MCF 10A (cell line): ENCODE measurements at places on chromosomes 5 and 9. TPM values are rescaled to one million over a fixed set of nuclear protein-coding genes. Genes with fewer than 3 reads are reported as not detected.

DNA sequence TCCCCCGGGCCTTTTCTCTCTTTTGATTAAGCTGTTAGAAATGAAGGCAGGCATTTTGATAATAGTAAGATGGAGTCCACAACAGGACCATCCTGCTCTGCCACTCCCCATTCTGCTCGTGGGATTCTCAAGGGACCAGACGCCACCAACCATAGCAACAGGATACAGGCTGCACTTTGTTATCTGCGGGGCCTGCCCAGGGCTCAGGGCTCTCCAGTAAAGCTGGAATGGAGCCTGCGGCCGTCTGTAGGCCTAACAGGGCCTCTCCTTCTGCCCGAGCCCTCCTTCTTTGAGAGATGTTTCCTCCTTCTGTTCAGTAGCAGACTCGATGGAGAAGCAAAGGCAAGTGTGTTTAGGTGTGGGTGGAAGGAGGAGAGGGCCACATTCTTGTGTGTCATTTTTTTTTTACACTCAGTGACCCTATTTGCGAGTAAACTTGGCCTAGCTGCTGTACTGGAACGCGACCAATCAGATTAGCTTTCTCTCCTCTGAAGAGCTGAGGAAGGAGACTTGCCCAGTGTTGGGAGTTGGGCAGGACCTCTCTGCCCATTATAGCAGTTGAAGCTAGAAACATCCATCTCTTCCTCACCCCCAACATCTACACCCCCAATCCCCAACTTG is 8.9 kb upstream of the EPB41L4B start:
- no peaks in the 10 kb centered on the region for H3K36me3 ChIP-seq
- DNase-seq = no peak
- peak overlapping the region; percentile 92 for H3K27ac ChIP-seq

DNA sequence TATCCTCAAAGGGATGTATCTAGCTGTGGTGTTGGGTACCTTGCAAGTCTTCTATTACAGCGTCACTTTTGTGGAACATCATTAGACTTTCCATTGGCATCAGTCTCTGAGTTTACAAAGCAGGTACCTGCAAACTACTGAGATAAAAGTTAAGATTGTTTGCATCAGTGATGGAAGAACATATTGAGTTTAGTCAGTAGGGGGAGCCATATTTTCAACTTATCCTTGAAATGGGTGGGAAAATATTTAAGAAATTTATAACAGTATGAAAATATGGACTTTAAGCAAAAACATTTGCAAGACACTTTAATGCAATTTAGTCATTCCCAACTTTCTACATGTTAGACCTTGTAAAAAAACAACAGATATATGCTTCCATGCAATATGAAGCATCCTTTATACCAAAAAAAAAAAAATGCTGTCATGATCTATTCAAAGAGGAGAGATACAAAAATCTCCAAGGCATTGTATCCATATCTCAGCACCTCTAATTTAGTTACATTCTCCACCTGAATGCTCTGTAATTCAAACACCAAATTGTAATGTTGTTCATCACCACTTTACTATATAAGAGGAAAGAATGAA is 98.6 kb upstream of the ADAMTS19 start:
- H3K4me1 ChIP-seq = no peaks in the 10 kb centered on the region
- no peak overlapping the region for H3K27ac ChIP-seq
- H3K36me3 ChIP-seq = no peaks in the 10 kb centered on the region
- peak; percentile 47 for DNase-seq
- peaks cover 19% of the 10 kb centered on the region for H3K27me3 ChIP-seq

DNA sequence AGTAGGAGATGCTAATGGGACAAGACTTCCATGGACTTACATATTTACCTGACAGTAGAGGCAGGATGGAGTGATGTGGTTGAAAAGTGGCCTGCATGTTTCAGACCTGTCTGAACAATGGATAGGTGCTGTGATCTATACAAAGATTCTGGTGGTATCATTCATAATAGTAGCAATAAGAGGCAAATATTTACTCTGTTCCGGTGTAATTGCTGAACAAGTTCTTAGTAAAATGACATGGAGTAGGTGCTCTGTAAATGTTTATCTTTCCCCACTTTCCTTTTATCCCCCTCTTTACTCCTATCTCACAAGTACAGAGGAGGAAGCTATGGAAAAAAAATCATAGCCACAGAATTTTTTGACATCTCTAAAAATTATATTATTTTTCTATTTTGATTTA is 159.0 kb upstream of the SLC12A2 start:
- peak overlapping the region; percentile 52 for H3K27ac ChIP-seq
- H3K4me3 ChIP-seq = no peak overlapping the region

- H3K36me3 ChIP-seq = no peaks in the 10 kb centered on the region
- no peak overlapping the region for H3K4me3 ChIP-seq
- H3K27me3 ChIP-seq = no peaks in the 10 kb centered on the region
- no peak for DNase-seq
- H3K27ac ChIP-seq = no peak overlapping the region
- peaks cover 11% of the 10 kb centered on the region for H3K4me1 ChIP-seq
Observed at GRCh38 chr5:163661360-163661759, 155.9 kb downstream of the MAT2B start.

The SLC12A7 gene
- 6.3 and 8.1 TPM in 2 replicates for total RNA-seq

The SLC36A3 gene
- not detected in 2 replicates for total RNA-seq

The SIL1 gene
- total RNA-seq = 114 and 175 TPM in 2 replicates

The GRXCR2 gene
- not detected in 2 replicates for total RNA-seq
